ENCODE measurements at places on chromosomes 7 and 10. TPM values are rescaled to one million over a fixed set of nuclear protein-coding genes. Genes with fewer than 3 reads are reported as not detected.

The AIFM2 gene
- 13.2 TPM for total RNA-seq

The ACSM6 gene
- total RNA-seq: not detected

The GIMAP8 gene
- 2.9 TPM for total RNA-seq

The ARPC1B gene
- 40.4 TPM for total RNA-seq

The MBL2 gene
- not detected for total RNA-seq

The CAV1 gene
- total RNA-seq: 74.2 TPM

The PIP gene
- total RNA-seq: 0.92 TPM
